Ovary (tissue), 10 donors: ENCODE measurements at places on chromosomes 7 and 10. TPM values are rescaled to one million over a fixed set of nuclear protein-coding genes. Genes with fewer than 3 reads are reported as not detected.

The BCCIP gene
- total RNA-seq: 60.6 TPM

The TNS3 gene
- total RNA-seq: 137 TPM

The HTR7 gene
- 0.32 TPM for total RNA-seq

The HTR5A gene
- total RNA-seq: not detected

The SEMA3E gene
- 0.47 TPM for total RNA-seq

The FBXO24 gene
- total RNA-seq: 0.34 TPM

The UCN3 gene
- not detected for total RNA-seq

The HGF gene
- total RNA-seq: 4.9 TPM

The PRRT4 gene
- total RNA-seq: 0.74 TPM

The PDE6C gene
- total RNA-seq: not detected

The OR2A1 gene
- 0.94 TPM for total RNA-seq

The GATA3 gene
- 0.42 TPM for total RNA-seq

The ZPBP gene
- total RNA-seq: 0.24 TPM

The ZNF282 gene
- 18.4 TPM for total RNA-seq

The TAS2R39 gene
- not detected for total RNA-seq

The NKX2-3 gene
- 0.18 TPM for total RNA-seq

The PIK3AP1 gene
- 14.2 TPM for total RNA-seq

The CALML3 gene
- total RNA-seq: not detected

The PAOX gene
- 8.0 TPM for total RNA-seq

The C7orf57 gene
- 0.38 TPM for total RNA-seq

The MINDY4 gene
- 7.9 TPM for total RNA-seq

The PPIA gene
- 790 TPM for total RNA-seq

The ITIH2 gene
- total RNA-seq: not detected

The RGR gene
- total RNA-seq: not detected

The FFAR4 gene
- 0.60 TPM for total RNA-seq

The ZNF783 gene
- 21.2 TPM for total RNA-seq

The ACSL5 gene
- 20.6 TPM for total RNA-seq

The MPLKIP gene
- total RNA-seq: 30.4 TPM

The RNF32 gene
- total RNA-seq: 2.0 TPM

The AMPH gene
- total RNA-seq: 0.10 TPM

The BAG3 gene
- total RNA-seq: 24.7 TPM

The MRC1 gene
- 6.6 TPM for total RNA-seq

The TMEM213 gene
- total RNA-seq: not detected

The MSS51 gene
- 3.5 TPM for total RNA-seq

The DEPP1 gene
- 122 TPM for total RNA-seq

The GRM3 gene
- not detected for total RNA-seq

The GRID2IP gene
- 0.45 TPM for total RNA-seq

The RAMP3 gene
- total RNA-seq: 10.8 TPM

The LIPM gene
- not detected for total RNA-seq

The OR13A1 gene
- total RNA-seq: not detected

The DDX50 gene
- total RNA-seq: 39.9 TPM

The CHRM2 gene
- 0.55 TPM for total RNA-seq

The ECD gene
- total RNA-seq: 26.9 TPM

The AKR1D1 gene
- total RNA-seq: not detected

The LRRC61 gene
- total RNA-seq: 31.4 TPM

The TUBB8 gene
- total RNA-seq: not detected

The OR9A2 gene
- not detected for total RNA-seq

The HABP2 gene
- total RNA-seq: 0.07 TPM

The CALD1 gene
- total RNA-seq: 463 TPM

The XRCC2 gene
- 0.25 TPM for total RNA-seq

The ATG9B gene
- 0.97 TPM for total RNA-seq

The CFAP46 gene
- total RNA-seq: 2.0 TPM

The CPSF4 gene
- total RNA-seq: 32.9 TPM

The GJC3 gene
- 0.22 TPM for total RNA-seq

The FAM24A gene
- total RNA-seq: not detected

The ANKRD26 gene
- total RNA-seq: 8.8 TPM

The OR2A12 gene
- total RNA-seq: not detected
